ENCODE measurements at places on chromosomes 6 and 20. TPM values are rescaled to one million over a fixed set of nuclear protein-coding genes. Genes with fewer than 3 reads are reported as not detected.

The RAMACL gene
- 0.43 TPM for total RNA-seq

The SLC22A7 gene
- total RNA-seq: not detected

The HNF4A gene
- not detected for total RNA-seq

The CALHM4 gene
- total RNA-seq: not detected

The BMP5 gene
- 2.3 TPM for total RNA-seq

The TFAP2D gene
- not detected for total RNA-seq

The CLDN20 gene
- total RNA-seq: 0.19 TPM

The TMEM200A gene
- total RNA-seq: not detected
